ENCODE measurements at places on chromosomes 3 and 15. TPM values are rescaled to one million over a fixed set of nuclear protein-coding genes. Genes with fewer than 3 reads are reported as not detected.

- DNase-seq, result no peak
These were observed 185.1 kb upstream of the POU1F1 start for GRCh38 chr3:87461443-87461842.

- DNase-seq, result no peak
These were observed 60.8 kb downstream of the TFDP2 start for GRCh38 chr3:142088522-142088921.

DNA sequence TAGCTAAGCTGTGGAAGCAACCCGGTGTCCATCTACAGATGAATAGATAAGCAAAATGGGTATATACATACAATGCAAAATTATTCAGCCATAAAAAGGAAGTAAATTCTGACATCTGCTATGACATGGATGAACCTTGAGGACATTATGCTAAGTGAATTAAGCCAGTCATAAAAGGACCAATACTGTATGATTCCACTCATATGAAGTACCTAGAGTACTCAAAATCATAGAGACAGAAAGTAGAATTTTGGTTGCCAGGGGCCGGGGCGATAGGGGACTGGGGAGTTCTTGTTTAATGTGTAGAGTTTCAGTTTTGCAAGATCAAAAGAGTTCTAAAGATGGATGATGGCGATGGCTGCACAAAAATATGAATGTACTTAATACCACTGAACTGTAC, 10.3 kb downstream of the EID1 start:
- no peak for DNase-seq

DNA sequence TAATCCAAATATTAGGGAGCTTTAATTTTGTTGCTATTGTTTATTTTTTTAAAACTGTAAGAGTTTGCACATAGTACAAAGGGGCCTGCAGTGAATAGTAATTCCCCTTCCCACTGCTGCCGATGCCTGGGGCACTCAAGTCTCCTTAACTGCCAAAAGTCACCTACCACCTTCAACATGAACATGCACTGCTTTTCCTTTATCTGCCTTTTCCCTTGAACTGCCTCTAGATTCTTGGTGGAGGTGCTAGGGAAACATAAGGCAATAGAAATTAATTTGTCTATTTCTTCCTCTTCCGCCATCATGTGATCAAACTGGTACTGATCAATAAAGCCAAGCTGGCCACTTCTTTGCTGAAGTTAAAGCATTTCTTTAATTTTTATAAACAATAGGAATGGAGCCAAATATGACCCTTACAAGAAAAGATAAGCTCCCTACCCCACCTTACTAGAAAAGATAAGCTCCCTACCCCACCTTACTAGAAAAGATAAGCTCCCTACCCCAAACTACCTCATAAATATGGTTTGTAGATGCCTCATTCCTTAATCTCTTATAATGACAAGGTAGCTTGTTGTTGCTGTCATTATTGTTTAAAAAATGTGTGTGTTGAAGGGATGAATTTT, 17.4 kb upstream of the ACAP2 start:
- no peak for DNase-seq

DNA sequence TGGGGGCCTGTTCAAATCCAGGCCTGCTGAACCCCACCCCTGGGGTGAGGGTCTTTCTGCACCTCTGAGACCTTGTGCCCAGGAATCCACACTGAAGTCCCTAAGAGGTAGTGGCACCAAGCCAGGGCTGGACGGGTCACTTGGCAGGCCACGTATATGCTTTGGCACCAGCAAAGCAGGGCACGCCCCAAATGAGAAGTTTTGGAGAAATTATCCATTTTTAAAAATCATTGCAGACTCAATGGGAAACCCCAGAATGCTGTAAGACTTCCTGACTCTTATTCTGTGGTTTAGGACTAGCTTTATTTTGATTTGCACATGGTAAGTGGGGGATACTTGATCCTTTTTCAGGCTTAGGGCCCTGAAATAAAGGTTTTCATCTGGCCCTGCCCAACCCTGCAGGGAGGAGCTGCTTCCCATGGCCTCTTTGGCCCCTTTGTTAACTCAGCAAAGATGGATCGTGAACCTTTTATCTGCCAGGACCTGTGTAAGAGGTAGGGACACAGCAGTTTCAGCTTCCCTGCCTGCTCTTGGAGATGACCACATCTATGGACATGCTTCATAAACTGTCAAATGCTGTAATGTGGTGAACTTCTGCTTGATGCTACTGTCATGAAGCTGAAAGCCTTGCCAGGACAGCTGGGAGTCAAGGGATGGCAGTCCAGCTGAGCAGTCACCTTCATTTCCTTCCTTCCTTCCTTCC, 88.0 kb downstream of the HMG20A start:
- DNase-seq, result peak; percentile 71

Gene CYP8B1
- not detected for total RNA-seq

Gene SI
- total RNA-seq, result not detected

Gene CCDC9B
- 19.7 TPM for total RNA-seq

Gene DPH6
- total RNA-seq, result 8.1 TPM

Measured in IMR-90 (cell line).